ENCODE measurements at places on chromosomes 6 and 20. TPM values are rescaled to one million over a fixed set of nuclear protein-coding genes. Genes with fewer than 3 reads are reported as not detected.
A peak's percentile ranks its signal among the peaks of the same experiment; 100 is the strongest.

Gene MOXD1
- total RNA-seq, result 1.2 TPM

Gene OR2J3
- not detected for total RNA-seq

DNA sequence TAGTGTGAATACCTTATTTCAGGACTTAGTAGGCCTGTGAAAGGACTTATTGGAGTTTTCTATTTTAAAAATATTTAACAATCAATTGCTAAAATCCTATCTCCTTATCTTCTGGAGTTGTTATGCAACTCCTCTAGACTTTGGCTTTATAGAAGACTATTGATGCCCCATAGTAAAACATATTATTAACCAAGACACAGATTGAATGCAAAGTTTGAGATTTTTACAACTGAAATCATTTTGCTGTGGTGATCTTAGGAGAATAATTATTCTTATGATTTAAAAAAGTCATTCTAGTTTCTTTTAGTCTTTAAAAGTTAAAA lies 4.5 kb downstream of the HEY2 start:
- no peak for DNase-seq

DNA sequence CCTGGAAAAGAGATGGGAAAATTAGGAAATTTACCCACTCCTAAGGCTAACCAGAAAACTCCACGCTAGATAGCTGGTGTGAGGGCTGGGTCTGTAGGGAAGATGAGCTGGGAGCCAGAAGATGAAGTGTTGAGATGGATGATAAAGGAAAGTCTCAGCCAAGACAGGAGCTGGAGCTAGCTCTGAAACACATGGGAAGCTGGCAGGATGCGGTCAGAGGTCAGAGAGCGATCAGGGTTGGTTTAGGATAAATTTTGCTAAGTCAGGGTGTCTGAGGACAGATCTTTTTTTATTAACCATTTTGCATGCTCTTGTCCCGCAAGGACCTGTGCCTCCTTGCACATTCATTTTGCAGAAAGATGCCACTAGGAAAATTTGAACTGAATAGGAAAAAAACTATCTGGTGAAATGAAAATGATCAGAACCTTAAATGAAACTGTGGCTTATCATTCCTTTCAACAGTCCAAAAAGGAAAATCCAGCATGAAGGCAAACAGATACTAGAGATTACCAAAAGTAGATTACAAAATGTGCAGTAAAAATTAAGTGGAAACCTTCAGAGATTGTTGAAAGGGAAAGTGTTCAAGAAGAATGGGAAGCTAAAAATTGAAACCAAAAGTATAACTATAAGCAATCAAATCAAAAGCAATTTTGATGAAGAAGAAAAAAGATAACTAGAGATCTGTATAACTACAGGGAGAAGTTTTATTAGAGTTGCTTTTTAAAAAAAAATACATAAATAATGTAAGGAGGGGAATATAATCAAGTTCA lies 10.7 kb upstream of the EDN1 start:
- no peak for DNase-seq

- no peak for DNase-seq
These were observed 120.8 kb upstream of the MTHFD1L start for GRCh38 chr6:150744522-150745260.

DNA sequence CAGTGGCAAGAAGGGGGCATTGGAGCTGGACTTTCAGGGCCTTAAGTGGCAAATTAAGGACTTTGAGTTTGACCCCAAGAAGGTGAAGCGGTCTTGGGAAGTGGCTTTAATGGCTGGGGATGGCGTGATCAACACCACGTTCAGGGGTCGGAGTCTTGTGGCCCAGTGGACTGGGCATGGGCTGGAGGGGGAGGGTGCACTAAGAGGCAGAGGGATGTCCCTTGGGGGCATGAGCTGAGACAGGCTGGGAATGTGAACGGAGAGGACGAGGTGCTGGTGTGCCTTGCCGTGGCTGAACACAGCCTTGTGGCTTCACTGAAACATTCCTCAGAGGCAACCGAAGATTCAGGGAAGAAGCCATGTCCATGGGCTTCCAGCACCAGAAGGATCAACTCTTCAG lies 227.0 kb downstream of the SYNDIG1 start:
- DNase-seq, result peak; percentile 10

DNA sequence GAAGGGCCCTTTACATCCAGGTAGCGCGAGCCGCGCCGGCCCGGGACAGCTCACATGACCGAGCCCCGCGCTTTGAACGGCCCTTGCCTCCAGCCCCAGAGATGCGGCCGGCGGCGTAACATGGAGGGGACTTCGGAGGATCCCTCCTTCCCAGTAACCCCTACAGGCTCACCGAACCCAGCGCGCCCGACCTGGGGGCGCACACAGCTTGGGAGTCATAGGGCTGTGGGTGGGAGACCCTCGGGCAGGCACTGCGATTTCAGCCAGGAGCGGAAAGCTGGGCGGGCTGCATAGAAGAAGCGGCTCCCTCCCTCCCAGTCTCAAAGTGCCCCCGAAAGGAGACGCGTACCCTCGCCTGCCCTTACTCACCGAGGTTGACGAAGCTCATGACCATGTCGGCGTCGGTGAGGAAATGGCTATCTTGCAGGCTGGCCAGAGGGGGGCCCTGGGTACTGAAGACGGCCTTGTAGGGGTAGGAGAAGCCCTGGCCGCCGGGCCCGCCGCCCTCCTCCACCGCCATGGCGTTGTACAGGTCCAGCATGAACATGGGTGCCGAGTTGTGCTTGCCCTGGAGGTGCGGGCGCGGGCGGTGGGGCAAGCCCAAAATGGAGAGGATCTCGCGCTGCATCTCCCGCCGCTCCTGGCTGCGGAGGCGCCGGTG lies 975 bp downstream of the BMP7 start:
- DNase-seq, result no peak
